Heart left ventricle (tissue), 16 donors: ENCODE measurements at places on chromosomes 16 and 17. TPM values are rescaled to one million over a fixed set of nuclear protein-coding genes. Genes with fewer than 3 reads are reported as not detected.

The CACNG5 gene
- polyA plus RNA-seq, result not detected

The ZNF469 gene
- 0.72 TPM for polyA plus RNA-seq

The ARHGAP44 gene
- polyA plus RNA-seq, result 4.3 TPM

The TXNL4B gene
- polyA plus RNA-seq, result 5.4 TPM

The ITGAX gene
- 2.2 TPM for polyA plus RNA-seq

The RDM1 gene
- not detected for polyA plus RNA-seq

The KRT33A gene
- polyA plus RNA-seq, result not detected

The HLF gene
- 5.3 TPM for polyA plus RNA-seq

The MYO15B gene
- polyA plus RNA-seq, result 72.0 TPM

The TELO2 gene
- polyA plus RNA-seq, result 27.0 TPM

The CCL17 gene
- not detected for polyA plus RNA-seq

The GPR139 gene
- polyA plus RNA-seq, result not detected

The FAM83G gene
- 1.5 TPM for polyA plus RNA-seq

The RAB11FIP4 gene
- polyA plus RNA-seq, result 1.5 TPM

The RASD1 gene
- polyA plus RNA-seq, result 79.2 TPM

The MT1H gene
- polyA plus RNA-seq, result not detected

The ZACN gene
- 1.5 TPM for polyA plus RNA-seq

The HOXB6 gene
- polyA plus RNA-seq, result 0.57 TPM

The P4HB gene
- polyA plus RNA-seq, result 584 TPM

The PRR35 gene
- not detected for polyA plus RNA-seq

The MYCBPAP gene
- 0.29 TPM for polyA plus RNA-seq

The CHD9NB gene
- 0.21 TPM for polyA plus RNA-seq

The ACSM5 gene
- polyA plus RNA-seq, result 0.17 TPM

The HAGH gene
- polyA plus RNA-seq, result 155 TPM

The KRT31 gene
- polyA plus RNA-seq, result not detected

The FLYWCH2 gene
- 53.4 TPM for polyA plus RNA-seq

The FZD2 gene
- 3.2 TPM for polyA plus RNA-seq

The FBRS gene
- 27.2 TPM for polyA plus RNA-seq

The CTNS gene
- polyA plus RNA-seq, result 10.9 TPM

The ZBTB4 gene
- 35.3 TPM for polyA plus RNA-seq

The NETO2 gene
- 7.8 TPM for polyA plus RNA-seq

The SPNS3 gene
- polyA plus RNA-seq, result 0.36 TPM

The FBXO39 gene
- 0.14 TPM for polyA plus RNA-seq

The ARSG gene
- polyA plus RNA-seq, result 1.2 TPM

The HOXB9 gene
- not detected for polyA plus RNA-seq

The ZG16B gene
- not detected for polyA plus RNA-seq

The CMTM2 gene
- not detected for polyA plus RNA-seq

The CDRT15L2 gene
- not detected for polyA plus RNA-seq
